Peyer's patch (tissue), 4 donors: ENCODE measurements at places on chromosomes 3 and 15. TPM values are rescaled to one million over a fixed set of nuclear protein-coding genes. Genes with fewer than 3 reads are reported as not detected.

FGD5 gene
- 23.9 TPM for total RNA-seq

BLOC1S6 gene
- total RNA-seq: 38.2 TPM

LDHAL6B gene
- total RNA-seq: not detected

GLCE gene
- total RNA-seq: 33.8 TPM

CD86 gene
- not detected for total RNA-seq

LRRC2 gene
- 0.95 TPM for total RNA-seq

DHFR2 gene
- 6.3 TPM for total RNA-seq

PROS1 gene
- 15.4 TPM for total RNA-seq

OR5K2 gene
- not detected for total RNA-seq

DPPA2 gene
- not detected for total RNA-seq

MESP2 gene
- total RNA-seq: not detected

PLA1A gene
- not detected for total RNA-seq

ITGA11 gene
- 24.8 TPM for total RNA-seq

SLCO2A1 gene
- total RNA-seq: 15.9 TPM

CAND2 gene
- total RNA-seq: 4.1 TPM

TRIM42 gene
- not detected for total RNA-seq

KBTBD8 gene
- 1.1 TPM for total RNA-seq

PLCL2 gene
- 26.4 TPM for total RNA-seq

FSIP1 gene
- not detected for total RNA-seq

PROK2 gene
- not detected for total RNA-seq

GOLGA6D gene
- not detected for total RNA-seq

BSN gene
- total RNA-seq: 3.3 TPM
